CD4-positive, alpha-beta T cell treated with Interleukin-21 for 1 hour (primary cell): ENCODE measurements at places on chromosomes 5 and 9.
A peak's percentile ranks its signal among the peaks of the same experiment; 100 is the strongest.

- DNase-seq = no peak
Observed at GRCh38 chr5:125422342-125422741, 675.9 kb upstream of the ZNF608 start.

- no peak for DNase-seq
Observed at GRCh38 chr5:106825374-106825773, 845.4 kb downstream of the EFNA5 start.

DNA sequence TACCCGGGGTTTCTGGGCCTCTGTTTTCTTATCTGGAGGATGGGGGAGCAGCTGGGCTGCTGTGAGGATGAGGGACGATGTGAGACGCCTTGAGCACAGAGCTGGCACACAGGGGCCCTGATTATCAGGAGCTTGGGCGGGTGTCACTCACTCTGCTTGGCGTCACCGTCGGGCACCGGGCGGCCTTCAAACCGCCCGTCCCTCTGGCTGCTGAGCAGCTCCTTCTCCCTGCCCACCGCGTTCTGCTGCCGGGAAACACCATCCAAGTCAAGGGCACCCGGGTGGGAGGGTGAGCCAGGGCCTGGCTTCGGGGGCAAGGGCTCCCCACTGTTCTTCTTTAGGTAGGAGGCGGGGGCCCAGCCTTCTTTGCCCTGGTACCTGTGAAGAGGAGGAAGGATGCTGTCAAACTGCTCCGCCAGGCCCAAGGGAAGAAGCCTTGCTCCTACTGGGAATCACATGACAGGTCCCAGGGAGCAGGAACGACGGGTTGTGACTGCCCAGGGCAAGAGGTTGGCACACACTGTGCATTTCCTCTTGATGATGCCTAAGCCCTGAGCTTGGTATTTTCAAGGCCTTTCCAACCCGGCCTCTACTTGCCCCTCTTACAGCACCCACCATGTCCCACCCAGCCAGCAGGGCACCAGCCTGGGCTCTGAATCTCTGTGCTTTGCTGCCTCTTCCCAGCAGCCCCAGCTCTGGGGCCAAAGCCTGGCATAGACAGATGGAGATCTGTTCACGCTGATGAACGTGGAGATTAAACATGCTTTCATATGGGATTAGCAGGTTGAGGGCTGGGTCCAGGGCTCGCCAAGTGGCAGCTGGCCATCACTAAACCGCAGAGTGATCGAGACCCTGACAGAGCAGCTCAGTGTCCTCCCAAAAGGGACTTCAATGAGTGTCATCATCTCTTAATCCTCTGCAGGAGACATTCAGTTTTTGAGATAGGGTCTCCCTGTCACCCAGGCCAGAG is 66.9 kb upstream of the UBTD2 start:
- DNase-seq = no peak

GRCh38 chr9:94056442-94056974 is 27.8 kb upstream of the PTPDC1 start:
- DNase-seq = no peak

GRCh38 chr9:111076519-111076918 is 38.2 kb upstream of the LPAR1 start:
- no peak for DNase-seq

DNA sequence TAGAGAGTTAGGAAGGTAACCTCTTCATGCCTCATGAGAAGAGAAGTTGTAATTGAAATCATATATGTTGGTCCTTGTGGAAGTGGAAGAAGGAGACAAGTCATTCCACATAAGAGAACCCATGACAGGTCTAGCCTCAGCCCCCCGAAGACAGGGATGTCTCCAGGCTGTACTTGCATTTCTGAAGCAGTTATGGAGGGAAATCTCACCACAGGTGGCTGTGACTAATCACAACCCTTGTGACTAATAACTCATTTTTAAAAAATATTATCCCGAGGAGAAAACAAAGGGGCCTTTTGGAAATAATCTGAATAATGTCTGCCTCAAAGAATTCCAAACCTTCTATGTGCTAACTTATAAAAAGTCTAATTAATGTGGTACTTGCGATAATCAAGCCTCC is 262.1 kb upstream of the RPS23 start:
- no peak for DNase-seq

GRCh38 chr5:110458313-110458712 is 268.2 kb downstream of the TMEM232 start:
- no peak for DNase-seq

- peak; percentile 68 for DNase-seq
Observed at GRCh38 chr9:131046581-131047202, 37.7 kb downstream of the LAMC3 start.

GRCh38 chr9:70610287-70610644 is 195.8 kb upstream of the KLF9 start:
- no peak for DNase-seq

DNA sequence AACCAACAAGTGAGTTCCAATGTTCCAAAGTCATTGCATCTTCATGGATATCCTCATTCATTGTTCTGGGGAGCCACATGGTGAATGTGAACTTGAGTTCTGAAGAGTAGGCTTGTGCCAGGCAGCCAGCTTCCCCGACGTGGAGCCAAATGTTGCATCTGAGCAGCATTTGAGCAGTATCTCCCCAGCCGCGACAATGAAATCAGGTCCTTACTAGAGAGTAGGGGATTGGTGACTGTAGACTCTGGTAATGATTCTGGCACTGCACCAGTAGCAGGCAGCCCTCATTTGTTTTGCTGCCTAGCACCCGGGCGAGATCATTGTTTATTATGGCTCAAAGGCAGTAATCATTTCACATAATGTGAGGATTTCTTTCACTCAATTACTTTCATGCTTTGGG is 451.4 kb upstream of the C9orf72 start:
- DNase-seq = no peak

DNA sequence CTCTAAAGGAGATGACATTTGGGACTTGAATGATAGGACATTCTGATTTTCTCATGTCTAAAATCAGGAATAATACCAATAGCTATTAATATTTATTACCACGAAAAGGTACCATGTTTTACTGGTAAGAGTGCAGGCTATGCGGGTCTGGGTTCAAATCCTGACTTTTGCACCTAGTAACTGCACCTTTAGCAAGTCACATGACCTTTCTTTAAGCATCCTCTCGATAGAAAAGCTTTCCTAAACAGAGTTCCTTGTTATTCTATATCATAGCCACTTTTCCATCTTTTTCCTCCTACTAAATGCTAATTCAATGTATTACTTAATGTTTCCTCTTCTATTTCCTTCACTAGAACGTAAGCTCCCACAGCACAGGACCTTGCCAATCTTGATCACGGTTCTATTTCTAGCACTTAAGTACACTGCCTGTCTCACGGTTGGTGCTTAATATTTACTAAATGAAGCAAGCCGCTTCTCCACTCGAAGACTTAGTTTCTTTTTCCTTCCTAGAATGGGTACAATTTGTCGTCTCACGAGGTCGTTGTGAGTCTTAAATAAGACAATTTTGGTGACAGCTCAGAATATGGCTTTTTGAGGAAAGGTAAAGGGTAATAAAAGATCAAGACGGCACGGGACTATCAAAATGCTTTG is 816 bp downstream of the RBM18 start:
- DNase-seq = peak; percentile 19

DNA sequence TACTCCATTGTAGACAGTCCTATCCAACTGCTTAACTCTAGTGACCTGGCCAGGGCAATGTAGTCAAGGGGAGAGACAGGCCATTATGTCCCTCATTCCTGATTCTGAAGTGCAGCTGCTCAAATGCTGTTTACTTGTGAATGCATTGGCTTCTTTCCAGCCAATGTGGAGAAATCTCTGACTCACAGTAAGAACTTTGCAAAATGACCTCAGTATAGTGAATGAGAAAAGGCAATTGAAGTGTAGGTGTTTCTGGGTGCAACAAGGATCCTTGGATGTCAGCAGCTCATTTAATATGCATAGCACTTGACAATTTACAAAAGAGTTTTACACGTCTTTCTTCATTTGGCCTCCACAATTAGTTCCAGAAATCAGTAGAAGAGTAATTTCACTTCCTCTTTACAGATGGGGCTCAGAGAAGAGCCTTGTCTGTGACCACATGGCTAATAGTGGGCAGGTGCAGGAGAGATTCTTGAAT is 367.2 kb downstream of the OSTF1 start:
- DNase-seq = no peak

DNA sequence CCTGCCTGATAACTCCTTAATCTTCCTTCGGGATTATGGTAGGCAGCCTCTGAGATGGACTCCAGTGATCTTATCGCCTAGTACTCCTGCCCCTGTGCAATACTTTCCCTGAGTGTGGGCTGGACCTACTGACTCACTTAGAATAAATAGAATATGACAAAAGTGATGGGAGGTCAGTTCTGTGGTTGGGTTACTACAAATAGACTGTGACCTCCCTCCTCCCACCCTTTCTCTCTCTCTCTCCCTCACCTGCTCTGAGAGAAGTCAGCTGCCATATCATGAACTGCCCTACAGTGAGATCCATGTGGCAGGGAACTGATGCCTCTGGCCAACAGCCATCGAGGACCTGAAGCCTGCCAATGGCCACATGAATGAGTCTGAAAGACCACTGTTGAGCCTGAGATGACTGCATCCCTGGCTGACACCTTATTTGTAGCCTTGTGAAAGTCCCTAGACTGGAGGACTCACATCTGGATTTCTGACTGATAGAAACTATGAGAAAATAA is 31.7 kb downstream of the NRG2 start:
- no peak for DNase-seq
